ENCODE measurements at places on chromosomes 11 and 22.

GRCh38 chr11:111449696-111450479, 62.3 kb downstream of the BTG4 start:
- no peak for DNase-seq

DNA sequence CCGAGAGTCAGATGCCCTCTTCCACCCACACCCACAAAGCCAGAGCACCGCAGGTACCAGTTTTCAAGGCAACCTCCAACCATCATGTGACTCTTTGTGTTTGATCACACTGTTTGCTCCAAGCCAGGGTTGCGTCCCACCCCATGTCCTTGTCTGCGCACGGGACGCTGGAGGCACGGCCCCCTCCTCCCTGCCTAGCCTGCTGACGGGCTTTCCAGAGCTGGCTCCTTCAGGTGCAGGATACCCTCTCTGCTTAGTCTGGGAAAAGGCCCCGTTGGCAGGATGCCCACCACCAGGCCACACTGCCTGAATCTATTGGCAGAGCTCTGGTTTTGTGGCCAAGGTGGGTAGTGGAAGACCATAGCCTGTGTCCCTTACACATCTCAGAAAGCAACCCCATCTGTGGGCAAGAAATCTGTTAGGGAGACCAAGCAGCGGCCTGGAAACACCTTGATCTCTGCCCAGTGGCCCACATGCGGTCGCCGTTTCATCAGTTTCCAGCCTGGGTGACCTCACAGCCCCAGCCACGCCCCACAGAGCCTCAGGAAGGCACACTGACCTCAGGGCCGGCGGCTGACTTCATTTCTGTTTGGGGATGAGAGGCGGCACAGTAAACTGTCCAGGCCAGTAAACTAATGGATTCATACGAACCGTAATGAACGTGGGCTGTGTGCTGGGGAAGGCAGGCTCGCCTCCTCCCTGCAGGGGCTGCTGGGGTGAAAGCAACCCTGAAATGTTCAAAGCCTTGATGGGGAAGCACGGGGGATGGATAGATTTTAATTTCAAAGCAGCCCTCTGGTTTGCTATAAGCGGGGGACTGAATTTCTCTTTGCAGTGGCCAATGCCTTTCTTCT, 25.8 kb downstream of the CDPF1 start:
- no peak for DNase-seq

- no peak for DNase-seq
Measured at GRCh38 chr11:69490516-69490915, 9.1 kb downstream of the LINC01488 start.

- DNase-seq = no peak
Measured at GRCh38 chr22:25898707-25899365, 156.8 kb downstream of the MYO18B start.

GRCh38 chr11:86748296-86748695, 52.0 kb upstream of the PRSS23 start:
- DNase-seq = no peak

DNA sequence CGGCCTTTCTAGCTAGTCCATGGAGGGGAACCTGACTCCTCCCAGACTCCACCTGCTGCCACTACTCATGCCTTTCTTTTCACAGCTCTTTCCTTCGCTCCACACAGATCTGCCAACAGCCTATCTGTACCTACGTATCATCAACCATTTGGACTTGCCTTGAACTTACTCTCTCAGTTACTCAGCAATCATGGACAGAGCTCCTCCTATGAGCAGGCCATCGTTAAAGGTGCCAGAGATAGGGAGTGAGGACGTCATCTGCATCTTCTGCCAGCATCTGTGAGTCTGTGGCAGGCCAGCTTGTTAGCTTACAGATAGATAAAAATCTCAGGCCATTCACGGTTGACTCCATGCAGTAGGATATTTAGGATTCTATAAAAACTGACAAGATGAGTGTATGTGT, 162.9 kb upstream of the ZBED5 start:
- DNase-seq = no peak

Measured in heart left ventricle (tissue), 16 donors.